H9 (cell line): ENCODE measurements at places on chromosomes 1 and 21.

- DNase-seq, result no peak
These were observed 120.2 kb downstream of the MRPL39 start for GRCh38 chr21:25487046-25487594.

- DNase-seq, result peak; percentile 15
These were observed 445.5 kb downstream of the MATN1 start for GRCh38 chr1:30277911-30278310.

DNA sequence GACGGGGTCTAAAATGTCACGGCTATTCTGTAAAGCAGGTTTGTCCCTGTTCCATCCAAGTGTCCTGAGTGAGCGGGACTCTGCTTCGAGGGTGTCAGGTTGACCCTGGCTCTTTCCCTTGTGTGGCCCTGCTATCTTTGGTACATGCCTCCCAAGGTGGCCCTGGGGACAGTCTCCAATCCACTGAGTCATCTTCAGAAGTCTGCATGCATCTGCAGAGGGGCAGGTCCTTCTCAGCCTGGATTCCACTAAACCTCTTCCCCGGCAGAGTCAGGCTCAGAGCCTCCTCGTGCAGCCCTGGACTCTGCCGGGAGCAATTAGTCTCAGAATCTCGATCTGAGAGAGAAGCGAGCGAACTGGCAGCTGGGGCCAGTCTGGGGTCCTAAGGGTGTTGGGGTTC lies 50.1 kb upstream of the KCNJ15 start:
- no peak for DNase-seq

- no peak for DNase-seq
These were observed 65.3 kb downstream of the SPSB1 start for GRCh38 chr1:9357958-9358357.

DNA sequence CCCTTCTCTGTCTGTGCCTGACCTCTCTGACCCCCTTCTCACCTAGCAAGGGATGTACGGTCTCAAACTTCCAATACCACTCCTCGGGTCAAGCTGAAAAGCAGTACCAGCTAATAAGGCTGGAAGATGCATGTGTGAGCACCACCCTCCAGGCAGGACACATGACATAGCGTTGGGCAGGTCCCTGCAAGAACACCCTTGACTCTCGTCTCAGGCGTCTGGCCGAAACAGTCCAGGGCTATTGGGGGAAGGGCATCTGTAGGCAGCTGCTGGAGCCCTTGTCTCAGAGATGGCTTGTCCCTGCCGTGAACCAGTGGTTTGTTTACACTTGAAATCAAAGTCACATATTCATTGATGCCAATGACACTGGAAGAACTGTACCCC lies 56.5 kb downstream of the CD46 start:
- DNase-seq, result no peak

- no peak for DNase-seq
These were observed 41.0 kb upstream of the JUN start for GRCh38 chr1:58824753-58825389.

DNA sequence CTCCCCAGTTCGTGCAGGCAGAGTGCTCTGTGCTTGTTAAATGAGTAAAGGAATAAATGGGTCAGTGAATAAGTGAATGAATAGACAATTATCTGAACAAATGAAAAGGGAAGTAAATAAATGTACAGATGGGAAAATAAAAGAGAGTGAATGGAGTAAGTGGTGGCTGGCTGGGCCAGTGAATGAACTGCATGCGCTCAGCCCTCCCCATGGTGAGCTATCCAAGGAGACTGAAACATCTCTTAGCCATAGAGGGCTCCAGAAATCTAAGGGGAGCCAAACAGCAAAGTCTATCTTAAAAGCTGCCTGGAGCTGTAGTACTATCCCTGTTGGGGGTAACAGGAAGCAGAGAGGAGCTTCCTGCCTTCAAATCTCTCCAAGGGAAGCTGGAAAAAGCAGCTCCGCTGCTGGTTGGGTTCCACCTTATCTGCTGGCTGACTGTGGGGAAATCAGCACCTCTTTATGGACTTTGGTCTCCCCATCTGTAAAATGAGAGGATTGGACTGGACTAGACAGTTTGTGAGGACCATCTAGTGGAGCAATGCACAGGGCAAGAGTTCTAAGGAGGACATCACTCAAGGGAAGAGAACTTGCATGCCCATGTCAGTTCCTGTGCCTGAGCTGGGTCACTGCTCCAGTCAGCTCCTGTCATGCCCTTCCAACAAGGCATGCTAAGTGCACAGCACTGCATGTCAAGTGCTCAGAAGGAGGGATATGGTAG lies 77.9 kb downstream of the TRABD2B start:
- DNase-seq, result no peak

DNA sequence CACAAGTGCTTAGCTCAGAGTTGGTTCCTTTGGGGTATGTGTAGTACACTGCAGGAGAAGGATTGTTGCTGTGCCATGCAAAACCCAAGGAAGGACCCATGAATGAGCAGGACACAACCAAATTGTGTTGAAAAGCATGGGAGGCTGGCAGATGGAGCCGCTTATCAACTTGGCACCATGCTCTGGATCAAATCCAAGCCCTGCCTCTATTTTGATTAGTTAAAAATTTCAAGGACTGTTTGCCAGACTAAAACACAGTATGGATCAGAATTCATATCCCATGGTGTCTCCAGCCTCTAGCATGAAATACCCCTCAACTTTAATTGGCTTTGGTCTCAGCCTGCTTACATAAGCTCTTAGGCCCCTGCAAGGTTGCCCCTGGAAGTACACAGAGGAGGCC lies 27.8 kb downstream of the CCDC185 start:
- no peak for DNase-seq

DNA sequence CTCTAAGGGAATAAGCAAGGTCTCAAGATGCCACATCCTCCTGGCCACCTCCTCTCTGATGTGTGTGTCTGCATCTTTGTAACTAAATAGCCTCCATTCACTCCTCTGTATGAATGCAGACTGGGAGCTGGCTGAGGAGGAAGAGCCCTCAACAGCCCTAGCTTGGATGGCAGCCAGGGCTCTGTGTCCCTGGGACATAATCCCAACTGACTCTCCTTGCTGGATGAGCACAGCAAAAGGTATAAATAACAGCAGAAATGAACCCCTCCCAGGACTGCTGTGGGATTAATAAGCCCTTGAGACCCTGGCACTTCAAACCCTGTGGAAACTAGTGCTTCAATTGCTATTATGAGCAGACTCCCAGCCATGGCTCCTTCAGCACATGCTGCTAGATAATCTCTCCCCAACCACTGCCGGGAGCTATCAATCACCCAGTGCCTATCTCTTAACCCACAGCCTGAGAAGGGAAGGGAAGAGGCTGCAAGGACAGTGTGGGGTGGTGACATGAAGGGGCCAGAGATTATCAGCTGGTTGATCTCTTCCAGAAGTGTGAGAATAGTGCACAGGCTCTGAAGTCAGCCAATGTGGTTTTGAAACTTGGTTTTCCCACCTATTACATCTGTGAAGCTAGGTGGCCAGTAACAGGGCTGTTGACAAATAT lies 152.2 kb downstream of the TNR start:
- DNase-seq, result no peak

- no peak for DNase-seq
These were observed 55.9 kb downstream of the DAB1 start for GRCh38 chr1:57367945-57368344.

- DNase-seq, result no peak
These were observed 50.2 kb downstream of the KCNJ6 start for GRCh38 chr21:37866027-37866426.

- no peak for DNase-seq
These were observed 1.4 kb upstream of the CFAP298 start for GRCh38 chr21:32613436-32614043.

DNA sequence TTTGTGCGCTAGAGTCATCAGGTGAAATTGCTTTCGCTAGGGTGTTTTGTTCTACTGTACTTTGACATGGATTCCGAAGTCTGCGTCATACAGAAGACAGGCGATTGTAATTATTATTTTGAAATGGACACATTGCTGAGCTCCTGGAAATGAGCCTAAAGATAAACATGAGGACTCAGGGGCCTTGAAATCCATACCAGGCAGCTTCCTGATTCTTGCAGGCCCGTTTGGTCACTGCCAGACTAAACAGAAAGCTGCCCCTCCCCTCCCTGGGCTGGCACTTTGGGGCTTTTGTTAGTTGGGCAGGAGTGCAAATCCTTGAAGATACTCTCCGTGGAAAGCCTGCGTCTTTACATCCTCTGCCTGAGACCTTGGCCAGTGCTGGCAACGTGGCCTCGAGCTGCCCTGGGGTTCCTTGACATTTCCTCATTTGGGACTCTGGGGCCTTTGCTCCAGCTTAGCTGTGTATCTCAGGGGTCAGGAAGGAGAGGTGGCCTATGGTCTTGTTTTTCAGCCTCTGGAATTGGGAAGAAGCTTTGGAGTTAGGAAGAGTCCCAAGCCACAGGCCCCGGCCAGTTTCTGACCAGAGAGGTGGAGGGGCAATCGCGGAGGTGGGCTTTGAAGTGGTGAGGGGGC lies 26.9 kb upstream of the KCNE2 start:
- DNase-seq, result no peak

DNA sequence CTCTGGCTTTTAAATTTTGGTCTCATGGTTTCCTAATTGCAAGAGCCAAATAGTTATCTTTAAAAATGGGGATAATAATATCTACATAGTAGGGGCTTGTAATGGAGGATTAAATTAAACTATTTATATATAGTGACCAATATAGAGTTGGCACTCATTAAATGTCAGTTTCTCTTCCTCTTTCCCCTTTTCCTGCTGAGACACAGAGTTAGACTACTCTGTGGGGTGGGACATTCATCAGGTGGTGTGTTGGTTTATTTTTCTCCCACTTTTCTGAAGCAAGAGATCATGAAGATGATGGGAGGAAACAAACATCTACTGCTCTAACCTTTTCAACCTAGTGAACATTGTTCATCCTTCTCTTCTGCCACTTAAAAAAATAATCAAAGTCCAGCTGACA lies 17.3 kb upstream of the RAP1A start:
- DNase-seq, result no peak

GRCh38 chr1:175481126-175482070 lies 262.0 kb downstream of the TNR start:
- DNase-seq, result no peak

GRCh38 chr1:164058198-164058597 lies 500.8 kb upstream of the PBX1 start:
- DNase-seq, result no peak

DNA sequence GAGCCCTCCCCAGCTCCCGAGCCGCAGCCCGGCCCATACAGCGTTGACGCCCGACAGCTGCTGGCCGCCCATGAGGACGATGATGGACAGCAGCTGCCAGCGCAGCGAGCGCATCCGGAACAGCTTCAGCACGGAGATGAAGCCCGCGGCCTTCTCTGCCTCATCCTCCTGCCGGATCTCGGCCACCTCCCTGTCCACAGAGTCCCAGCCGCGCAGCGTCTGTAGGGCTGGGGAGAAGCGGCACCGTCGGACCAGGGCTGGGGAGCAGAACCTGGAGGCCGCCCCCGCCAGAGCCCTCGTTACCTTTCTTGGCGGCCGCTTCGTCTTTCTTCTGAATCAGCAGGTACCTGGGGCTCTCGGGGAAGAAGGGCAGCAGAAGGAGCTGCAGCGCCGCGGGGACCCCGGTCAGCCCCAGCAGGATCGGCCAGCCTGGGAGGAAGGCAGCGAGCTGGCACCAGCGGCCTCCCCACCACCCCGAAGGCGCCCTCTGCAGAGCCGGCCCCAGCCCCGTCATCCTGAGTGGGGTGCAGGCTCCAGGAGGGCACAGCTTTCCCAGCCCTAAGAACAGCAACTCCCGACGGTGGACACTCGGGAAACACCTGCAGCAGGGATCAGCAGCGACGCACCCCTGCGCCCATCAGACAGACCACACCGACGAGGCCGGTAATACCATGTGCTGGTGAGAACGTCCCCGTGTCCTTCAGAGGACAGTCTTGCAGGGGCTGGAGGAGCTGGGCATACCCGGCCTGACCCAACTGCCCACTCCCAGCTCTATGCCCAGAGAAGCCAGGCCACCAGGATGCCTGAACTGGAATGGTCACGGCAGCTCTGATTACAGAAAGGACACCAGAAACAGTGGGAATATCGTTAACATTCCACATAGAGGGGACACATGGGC lies 13.8 kb upstream of the SLC2A7 start:
- no peak for DNase-seq

GRCh38 chr1:10833630-10834557 lies 37.4 kb upstream of the CASZ1 start:
- DNase-seq, result no peak

GRCh38 chr1:234135501-234135900 lies 231.0 kb downstream of the SLC35F3 start:
- DNase-seq, result no peak

DNA sequence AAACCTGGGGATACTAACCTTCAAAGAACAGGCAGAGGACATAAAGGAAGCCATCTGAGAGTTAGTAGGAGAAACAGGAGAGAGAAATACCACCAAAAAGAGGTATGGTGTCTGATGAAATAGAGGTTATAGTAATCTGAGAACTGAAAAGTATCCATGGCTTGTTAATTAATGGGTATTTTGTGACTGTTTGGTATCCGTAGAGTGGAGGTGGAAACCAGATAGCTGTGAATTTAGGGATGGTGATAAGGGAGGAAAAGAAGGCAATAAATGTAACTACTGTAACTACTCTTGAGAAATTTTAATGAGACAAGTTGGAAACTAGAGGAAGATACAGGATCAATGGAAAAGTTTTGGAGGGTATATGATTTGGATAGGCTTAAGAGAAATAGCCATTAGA lies 27.5 kb downstream of the PRKAA2 start:
- DNase-seq, result no peak

DNA sequence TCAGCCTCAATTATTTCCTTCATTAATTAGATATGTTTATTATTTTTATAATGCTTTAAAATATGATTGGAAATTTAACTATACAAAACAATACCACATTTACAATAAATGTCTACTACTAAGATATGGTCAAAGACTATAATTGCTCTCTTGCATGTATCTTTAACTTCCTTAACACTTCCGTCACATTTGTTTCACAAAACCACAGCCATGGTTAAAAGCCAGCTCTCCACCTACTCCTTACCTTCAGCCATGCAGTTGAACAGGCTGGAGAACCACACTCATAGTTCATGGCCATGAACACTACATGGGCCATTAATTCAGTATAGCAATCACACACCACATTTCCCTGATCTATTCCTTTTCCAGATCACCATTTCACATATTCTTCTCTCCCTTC lies 72.2 kb downstream of the NME7 start:
- no peak for DNase-seq

- no peak for DNase-seq
These were observed 136.8 kb downstream of the GLIS1 start for GRCh38 chr1:53601867-53602775.

- peak; percentile 53 for DNase-seq
These were observed 247.6 kb downstream of the KCNJ6 start for GRCh38 chr21:37668462-37669239.

GRCh38 chr1:22228505-22228911 lies 85.6 kb upstream of the WNT4 start:
- no peak for DNase-seq

DNA sequence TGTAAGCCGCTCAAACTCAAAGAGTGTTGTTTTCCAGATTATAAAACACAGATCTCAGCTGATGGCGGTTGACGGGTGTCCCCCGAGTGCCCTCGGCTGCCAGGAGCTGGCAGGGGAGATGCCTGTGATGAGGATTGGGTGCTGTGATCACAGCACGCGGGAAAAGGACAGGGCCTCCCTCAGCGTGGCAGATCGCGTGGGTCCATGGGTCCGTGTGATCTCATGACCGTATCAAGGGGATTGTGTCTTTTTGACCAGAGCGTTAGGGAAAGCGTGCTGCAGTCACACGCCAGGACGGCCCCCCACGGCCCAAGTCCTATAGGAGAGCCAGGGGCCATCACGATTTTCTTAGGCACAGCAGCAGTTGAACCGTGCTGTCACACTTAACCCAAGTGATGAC lies 51.9 kb downstream of the PDE9A start:
- DNase-seq, result no peak

- DNase-seq, result no peak
These were observed 409.3 kb downstream of the SRGAP2C start for GRCh38 chr1:121594096-121594495.
